Activated naive CD4-positive, alpha-beta T cell treated with anti-CD3 and anti-CD28 coated beads for 36 hours (primary cell): ENCODE measurements at places on chromosomes 5 and 9.
A peak's percentile ranks its signal among the peaks of the same experiment; 100 is the strongest.

DNA sequence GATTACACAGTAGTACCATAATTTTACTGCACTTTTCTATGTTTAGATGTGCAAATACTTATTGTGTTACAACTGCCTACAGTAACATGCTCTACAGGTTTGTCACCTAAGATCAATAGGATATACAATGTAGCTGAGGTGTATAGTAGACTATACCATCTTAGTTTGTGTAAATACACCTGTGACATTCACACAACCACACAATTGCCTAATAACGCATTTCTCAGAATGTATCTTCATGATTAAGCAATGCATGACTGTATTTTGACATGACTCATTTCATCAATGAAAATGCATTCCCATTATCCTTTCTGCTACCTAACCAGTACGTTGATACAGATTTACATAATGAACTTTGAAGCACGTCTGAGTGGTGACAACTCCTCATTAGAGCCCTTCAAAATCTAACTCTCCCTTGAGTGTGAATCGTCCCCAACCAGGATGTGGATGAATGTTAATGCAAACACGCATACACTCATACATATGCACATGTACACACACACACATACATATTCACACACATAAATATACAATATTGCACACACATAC, 28.4 kb downstream of the GZMK start:
- no peak for DNase-seq

GRCh38 chr9:35746583-35746982, 2.4 kb downstream of the GBA2 start:
- DNase-seq = no peak

- DNase-seq = no peak
These were observed 49.7 kb downstream of the NNT start for GRCh38 chr5:43652537-43653302.

GRCh38 chr9:95696701-95697100, 178.8 kb upstream of the ERCC6L2 start:
- DNase-seq = no peak

GRCh38 chr5:9201761-9202160, 344.1 kb downstream of the SEMA5A start:
- no peak for DNase-seq

- DNase-seq = peak; percentile 38
These were observed 265.3 kb downstream of the FSTL4 start for GRCh38 chr5:133347039-133347438.

GRCh38 chr5:151812757-151813309, 41.1 kb downstream of the G3BP1 start:
- DNase-seq = no peak

DNA sequence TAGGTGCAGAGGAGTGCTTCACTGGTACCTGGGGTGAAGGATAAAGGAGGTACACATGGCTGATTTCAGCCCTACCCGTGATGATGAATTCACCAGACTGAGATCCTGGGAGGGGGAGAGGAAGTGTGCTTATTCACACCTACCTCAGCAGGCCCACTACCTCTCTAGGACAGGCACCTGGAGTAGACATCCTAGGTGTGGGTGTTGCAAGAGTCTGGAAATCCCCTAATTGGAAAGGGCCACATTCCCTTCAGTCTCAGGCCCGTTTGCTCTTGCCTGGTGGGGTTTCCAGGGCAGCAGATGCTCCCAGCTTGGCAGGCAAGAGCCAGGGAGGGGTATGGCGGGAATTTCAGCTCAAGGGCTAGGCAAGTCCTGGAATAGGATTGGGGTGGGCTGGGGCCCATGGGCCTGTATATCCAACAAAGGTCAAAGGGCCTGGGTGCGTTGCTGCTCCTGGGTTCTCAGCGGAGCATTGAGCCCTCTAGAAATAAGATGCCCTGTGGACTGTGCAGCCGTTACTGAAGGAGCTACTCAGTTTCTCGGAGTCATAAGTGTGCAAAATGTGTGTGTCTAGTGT, 5.8 kb upstream of the CCL21 start:
- DNase-seq = no peak

GRCh38 chr5:138138949-138139780, at the start of gene NME5:
TSS of gene NME5 (minus strand) at chr5:138139428. CDS start at chr5:138138780, 648 bp downstream.
- DNase-seq = peak; percentile 7

DNA sequence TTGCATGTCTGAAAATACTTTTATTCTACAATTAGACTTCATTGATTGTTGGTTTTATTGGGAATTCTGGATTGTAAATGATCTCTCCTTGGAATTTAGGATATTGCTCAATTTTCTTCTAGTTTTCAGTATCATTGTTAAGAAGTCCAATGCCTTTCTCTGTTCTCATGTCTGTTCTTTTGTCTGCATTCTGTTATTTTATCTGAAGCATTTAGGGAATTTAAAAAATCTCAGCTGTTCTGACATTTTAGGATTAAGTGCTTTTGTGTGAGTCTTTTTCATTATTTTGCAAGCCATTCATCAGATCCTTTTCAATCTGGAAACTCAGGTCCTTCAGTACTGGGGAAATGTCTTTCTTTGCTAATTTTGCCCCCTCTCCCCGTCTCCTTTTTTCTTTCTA, 4.4 kb upstream of the FER start:
- DNase-seq = no peak

DNA sequence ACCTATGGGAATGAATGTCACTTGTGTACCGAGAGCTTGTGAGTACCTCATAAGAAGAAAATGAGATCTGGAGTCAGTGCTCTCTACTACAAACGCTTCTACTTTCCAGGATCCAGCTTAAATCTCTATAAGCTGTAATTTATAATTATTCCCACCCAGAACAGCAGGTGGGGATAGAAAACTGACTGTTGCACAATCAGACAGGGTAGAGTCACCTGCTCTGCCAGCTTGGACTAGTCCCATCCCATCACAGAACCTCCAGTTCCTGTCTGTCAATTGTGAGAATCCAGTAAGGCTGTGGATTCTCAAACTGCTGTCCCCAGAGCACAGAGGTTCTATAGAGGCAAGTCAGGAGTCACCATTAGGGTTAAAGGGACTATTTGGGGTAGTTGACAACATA, 2.0 kb downstream of the SPINK7 start:
- DNase-seq = no peak

- no peak for DNase-seq
These were observed 126.4 kb downstream of the KCNIP1 start for GRCh38 chr5:170630226-170630625.

GRCh38 chr9:114709636-114710035, 27.6 kb upstream of the TEX48 start:
- DNase-seq = peak; percentile 22

DNA sequence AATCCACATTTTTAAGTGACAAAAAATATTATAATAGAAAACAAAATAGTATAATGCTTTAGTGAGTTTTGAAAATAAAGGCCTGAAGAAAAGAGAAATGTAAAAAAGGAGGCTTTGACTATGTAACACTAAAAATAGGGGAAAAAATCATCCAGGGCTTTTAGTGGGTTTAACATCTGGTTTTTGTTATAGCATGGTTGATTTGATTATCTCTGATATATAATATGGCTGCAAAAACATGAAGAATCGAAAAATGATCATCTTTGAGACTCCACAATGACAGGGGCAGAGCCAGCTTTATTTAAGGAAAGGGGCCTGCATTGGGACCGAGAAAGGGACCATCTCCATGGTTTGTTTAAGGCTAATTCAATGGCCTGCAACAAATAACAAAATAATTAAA, 393.8 kb downstream of the PLK2 start:
- DNase-seq = no peak

- no peak for DNase-seq
These were observed 609.6 kb downstream of the PRELID2 start for GRCh38 chr5:145225529-145225928.

DNA sequence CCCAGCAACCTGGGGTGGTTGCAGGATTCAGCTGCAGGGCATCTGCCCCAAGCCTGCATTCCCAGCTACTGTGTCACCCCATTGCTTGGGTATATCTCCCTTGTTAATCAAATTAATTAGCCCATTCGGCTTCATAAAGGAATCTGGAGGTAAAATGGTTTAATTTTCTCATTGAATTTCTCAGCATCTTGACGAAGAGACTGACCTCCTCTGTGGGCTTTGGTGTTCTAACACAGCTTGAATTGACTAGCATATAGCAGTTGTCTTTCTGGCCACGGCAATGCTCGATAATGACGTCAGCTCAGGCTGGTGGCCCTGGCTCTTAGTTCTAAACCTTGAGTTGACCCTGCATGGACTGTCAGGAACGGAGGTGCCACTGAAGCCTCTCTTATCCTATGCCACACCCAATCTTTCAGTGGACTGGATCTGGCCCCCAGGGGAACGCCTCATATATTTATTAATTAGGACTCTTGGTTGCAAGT, 72.4 kb downstream of the MSX2 start:
- DNase-seq = no peak

- no peak for DNase-seq
These were observed 478.5 kb downstream of the PTPRD start for GRCh38 chr9:10134266-10134665.

- no peak for DNase-seq
These were observed 12.3 kb downstream of the B4GALT7 start for GRCh38 chr5:177612215-177612673.

DNA sequence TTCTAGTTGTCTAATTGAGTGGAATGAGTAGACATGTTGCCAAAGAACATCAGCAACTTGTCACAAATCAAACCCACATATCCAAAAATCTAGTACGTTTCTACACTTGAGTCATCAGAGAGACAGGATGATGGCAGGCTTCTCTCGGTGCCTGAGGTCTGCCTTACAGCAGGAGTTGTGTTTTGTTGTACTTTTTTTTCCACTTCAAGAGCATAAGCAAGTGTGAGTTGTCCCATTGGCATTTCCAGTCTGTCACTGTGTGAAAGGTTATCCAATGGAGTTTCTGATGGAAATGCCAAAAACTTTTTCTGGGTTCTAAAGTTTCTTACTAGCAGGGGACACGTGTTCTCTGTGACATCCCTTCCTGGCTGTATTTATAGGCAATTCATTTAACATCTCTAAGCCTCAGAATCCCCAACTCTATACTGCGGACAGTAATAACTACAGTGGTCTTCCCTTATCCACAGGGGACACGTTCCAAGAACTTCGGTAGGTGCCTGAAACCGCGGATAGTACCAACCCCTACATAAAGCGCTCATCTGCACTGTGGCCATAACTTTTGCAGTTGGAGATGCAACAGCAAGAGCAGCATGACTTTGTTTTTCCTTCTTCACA, 246.5 kb downstream of the SYK start:
- peak; percentile 75 for DNase-seq

GRCh38 chr9:72477930-72478518, 43.4 kb upstream of the TMC1 start:
- peak; percentile 49 for DNase-seq

DNA sequence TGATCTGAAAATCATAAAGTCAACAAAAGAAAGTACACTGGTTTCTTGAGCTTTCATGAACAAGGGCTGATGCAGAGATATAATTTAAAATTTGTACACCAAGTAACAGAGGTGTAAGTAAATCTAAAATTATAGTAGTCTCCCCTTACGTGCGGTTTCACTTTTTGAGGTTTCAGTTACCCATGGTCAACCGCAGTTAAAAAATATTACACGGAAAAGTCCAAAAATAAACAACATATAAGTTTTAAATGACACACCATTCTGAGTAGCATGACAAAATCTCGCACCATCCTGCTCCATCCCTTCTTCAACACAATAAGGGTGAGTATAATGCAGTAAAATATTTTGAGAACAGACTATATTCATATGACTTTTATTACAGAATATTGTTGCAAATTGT, 54.4 kb downstream of the AUH start:
- DNase-seq = no peak

DNA sequence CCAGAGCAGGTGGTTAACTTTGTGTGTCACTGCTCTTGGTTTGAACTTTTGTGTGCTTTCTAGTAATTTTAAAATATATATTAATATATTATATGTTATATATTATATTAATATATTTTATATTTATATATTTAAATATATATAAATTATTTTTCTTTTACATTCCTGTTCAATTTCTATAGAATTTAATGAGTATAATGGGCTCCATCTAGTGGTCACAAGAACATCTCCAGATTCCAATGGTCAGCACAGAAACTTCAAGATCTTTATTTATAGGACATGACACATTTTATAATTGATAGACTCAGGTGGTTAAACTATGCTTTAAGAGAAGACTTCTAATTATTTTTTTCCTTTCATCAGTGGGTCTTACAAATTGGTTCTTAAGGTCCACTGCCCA, 39.1 kb downstream of the COL23A1 start:
- DNase-seq = no peak

- no peak for DNase-seq
These were observed 5.3 kb upstream of the FANCG start for GRCh38 chr9:35085078-35085477.

- no peak for DNase-seq
These were observed 74.3 kb upstream of the TGFBR1 start for GRCh38 chr9:99030610-99031109.

DNA sequence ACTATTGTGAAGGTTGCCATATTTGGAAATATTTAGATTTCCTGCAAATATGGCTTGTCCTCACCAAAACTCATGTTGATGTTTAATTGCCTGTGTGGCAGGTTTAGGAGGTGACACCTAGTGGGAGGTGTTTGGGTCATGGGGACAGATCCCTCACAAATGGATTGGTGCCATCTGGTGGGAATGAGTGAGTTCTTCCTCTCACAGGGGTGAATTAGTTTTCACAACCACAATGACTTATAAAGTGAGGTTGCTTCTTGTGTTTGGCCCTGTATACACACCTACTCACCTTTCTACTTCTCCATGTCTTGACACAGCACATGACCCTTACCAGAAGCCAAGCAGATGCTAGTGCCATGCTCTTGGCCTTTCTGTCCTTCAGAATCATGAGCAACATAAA, 41.1 kb downstream of the ISOC1 start:
- peak; percentile 35 for DNase-seq

- no peak for DNase-seq
These were observed 22.4 kb downstream of the SKIC3 start for GRCh38 chr5:95532415-95532814.

DNA sequence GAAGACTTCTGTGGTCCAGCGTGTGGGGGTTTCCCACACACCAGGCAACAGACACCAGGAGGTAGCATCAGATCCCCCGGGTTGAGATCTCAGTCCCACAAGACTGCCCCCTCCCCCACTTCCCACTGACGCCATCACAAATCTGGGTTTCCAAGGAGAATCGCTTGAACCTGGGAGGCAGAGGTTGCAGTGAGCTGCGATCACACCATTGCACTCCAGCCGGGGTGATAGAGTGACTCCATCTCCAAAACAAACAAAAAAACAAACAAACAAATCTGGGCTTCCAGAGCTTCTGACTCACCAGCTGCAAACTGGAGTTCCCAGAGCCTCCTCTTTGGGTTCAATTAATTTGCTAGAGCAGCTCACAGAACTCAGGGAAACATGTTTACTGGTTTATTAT, 4.7 kb upstream of the GBGT1 start:
- DNase-seq = no peak

- no peak for DNase-seq
These were observed 30.2 kb upstream of the BASP1 start for GRCh38 chr5:17187011-17187785.

- no peak for DNase-seq
These were observed 51.4 kb downstream of the NEURL1B start for GRCh38 chr5:172692451-172692850.
